ENCODE measurements at places on chromosomes 6 and 20. TPM values are rescaled to one million over a fixed set of nuclear protein-coding genes. Genes with fewer than 3 reads are reported as not detected.

- DNase-seq: no peak
Measured at GRCh38 chr6:149448821-149449453, 35.9 kb downstream of the ZC3H12D start.

GRCh38 chr20:1417273-1417672 lies 24.4 kb upstream of the FKBP1A start:
- DNase-seq: no peak

- DNase-seq: no peak
Measured at GRCh38 chr6:32085759-32086459, 23.2 kb downstream of the TNXB start.

DNA sequence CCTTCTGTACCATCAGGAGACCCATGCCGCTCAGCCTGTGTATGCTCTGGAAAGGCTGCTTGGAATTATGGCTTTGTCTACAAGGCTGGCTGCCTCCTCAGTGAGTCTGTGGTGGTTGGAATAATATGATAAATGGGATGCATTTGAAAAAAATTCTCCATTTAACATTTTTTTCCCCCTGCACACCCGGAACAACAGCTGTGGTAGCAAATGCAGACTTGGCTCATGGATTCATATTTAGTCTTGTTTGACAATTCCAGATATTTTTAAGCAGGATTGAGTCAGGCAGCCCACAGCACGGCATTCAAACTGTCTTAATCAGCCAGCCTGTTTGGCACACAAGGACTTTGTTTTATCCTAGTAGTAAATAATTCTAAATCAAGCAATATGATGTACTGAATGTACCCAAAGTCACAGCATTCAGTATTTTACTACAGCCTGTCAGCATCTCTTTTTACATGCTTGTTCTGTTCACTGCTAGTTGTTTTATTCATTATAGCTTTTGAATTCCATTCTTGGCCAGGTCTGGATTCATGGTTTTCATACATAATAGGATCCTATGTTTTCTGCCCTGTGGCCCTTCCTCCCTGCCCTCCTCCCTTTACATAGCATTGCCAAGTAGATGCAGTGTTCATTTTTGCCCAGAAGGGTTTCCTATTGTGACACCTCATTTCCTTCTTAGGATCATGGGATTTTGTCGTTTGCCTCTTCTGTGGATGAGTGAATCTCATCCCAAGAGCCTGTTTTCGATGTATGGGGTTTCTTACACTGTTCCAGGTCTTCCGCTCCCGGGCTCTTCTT lies 68.1 kb downstream of the LRRC1 start:
- DNase-seq: peak; percentile 38

DNA sequence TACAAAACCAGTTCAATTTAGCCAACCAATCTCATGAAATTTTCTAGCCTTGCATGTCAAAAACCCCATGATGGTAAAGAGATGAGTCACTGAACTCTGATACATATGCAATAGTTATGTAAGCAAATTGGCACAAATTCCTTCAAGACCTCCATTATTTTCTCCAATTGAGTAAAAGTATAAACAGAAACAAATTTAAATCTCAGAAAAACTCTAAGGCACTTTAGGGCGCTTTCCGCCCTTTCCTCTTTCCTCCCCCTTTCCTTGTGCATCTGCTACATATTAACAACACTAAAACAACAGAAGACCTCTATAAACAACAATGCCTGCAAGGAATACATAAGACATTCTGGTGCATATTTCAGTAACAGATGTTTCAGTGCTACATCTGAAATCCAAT lies 48.5 kb downstream of the KIF13A start:
- DNase-seq: no peak

The DNMT3B gene
- total RNA-seq: 4.8 TPM

The TMEM244 gene
- 1.4 TPM for total RNA-seq

The LCA5 gene
- 17.3 TPM for total RNA-seq

The MUC21 gene
- not detected for total RNA-seq

The CDH26 gene
- total RNA-seq: 1.4 TPM
